ENCODE measurements at places on chromosomes 4 and X.

GRCh38 chrX:45619290-45619689 is 418.6 kb upstream of the DIPK2B start:
- DNase-seq: peak; percentile 2

- no peak for DNase-seq
Measured at GRCh38 chr4:137467537-137467936, 64.8 kb downstream of the PCDH18 start.

- no peak for DNase-seq
Measured at GRCh38 chr4:1978226-1978625, 30.5 kb downstream of the NELFA start.

GRCh38 chr4:106773076-106773905 is 262.8 kb downstream of the DKK2 start:
- DNase-seq: no peak

DNA sequence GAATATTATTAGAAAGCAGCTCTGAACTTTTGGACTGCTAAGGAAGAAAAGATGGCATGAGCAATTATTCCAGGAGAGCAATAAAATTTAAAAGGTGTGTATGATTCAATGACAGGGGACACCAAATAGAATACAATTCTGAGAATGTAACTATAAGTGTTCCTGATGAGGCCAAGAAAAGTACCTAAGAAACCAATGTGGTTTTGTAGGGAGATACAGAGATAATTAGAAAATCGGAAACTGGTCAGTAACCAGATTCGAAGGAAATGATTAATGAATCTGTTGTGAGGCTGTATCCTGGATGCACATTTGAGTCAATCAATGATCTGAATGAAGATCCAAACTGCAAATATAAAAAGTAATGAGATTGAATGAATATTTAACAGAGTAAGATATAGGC is 6.0 kb downstream of the NOA1 start:
- no peak for DNase-seq

- DNase-seq: no peak
Measured at GRCh38 chr4:183326853-183327252, 4.6 kb upstream of the CLDN24 start.

- DNase-seq: no peak
Measured at GRCh38 chr4:121256887-121257466, 92.9 kb upstream of the TNIP3 start.

DNA sequence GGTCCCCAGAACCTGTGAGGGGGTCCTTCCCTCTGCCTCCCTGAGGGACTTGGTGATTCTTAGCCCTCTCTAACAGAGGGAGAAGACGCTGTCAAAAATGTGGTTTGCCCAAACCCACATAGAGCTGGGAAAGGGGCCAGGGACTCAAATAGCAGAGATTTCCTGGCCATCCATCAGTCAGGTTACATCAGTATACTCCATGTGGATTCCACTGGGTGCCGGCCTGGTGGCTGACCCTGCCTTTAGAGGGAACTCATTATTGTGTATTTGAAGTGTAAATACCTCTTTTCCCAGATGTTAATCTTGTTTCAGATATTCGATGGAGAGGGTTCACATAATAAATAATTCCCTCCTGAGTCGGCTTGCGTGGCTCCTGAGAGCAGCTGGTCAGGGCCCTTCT is 130.3 kb downstream of the TBL1X start:
- no peak for DNase-seq

GRCh38 chrX:96569034-96569433 is 115.6 kb upstream of the DIAPH2 start:
- no peak for DNase-seq

GRCh38 chrX:130552444-130553073 is 150.8 kb downstream of the RBMX2 start:
- no peak for DNase-seq
